ENCODE measurements at places on chromosomes 4 and X.
A peak's percentile ranks its signal among the peaks of the same experiment; 100 is the strongest.

- peak; percentile 94 for DNase-seq
These were observed at the start of the genes PQBP1 and TIMM17B for GRCh38 chrX:48897625-48898306. TSS of gene PQBP1 (plus strand) at chrX:48897930. CDS start at chrX:48898510, 580 bp downstream. TSS of gene TIMM17B (minus strand) at chrX:48897768. CDS start at chrX:48897749, 19 bp downstream.

- no peak for DNase-seq
These were observed 183.5 kb upstream of the FSTL5 start for GRCh38 chr4:162347156-162347841.

DNA sequence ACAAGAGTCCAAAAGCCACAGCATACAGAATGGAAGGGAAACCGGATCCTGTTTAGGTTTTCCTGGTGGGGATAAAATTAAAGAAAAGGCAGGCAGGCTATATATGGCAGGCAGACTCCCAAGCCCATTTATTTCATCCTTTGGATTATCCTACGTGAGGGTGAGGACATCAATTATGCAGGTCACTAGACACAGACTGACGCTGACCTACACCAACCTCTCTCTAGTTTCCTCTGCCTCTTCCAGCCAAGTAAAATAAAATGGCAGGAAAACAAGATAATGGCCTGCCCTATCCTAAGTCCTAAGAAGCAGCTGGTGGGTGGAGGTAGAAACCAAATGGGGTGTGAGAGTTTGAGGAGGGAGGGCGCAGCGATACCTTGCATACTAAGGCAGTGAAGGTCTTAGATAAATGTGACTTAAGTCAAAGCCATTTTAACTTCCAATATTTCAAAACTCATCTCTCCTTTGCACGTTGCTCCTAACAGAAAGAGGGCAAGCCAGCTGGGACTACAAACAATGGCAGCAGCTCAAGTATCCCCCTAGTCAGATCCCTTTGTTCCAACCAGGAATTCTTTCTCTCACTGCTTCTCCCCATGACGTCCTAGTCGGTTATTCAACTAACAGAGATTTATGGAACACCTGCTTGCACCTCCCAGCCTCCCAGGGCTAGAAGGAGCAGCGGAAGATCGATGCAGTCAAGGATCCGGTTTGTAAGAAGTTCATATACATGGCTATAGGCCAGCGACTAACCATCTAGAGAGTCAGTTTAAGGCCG is 72.8 kb downstream of the IRF2 start:
- DNase-seq, result no peak

GRCh38 chrX:16089086-16089485 is 34.3 kb upstream of the GRPR start:
- no peak for DNase-seq

DNA sequence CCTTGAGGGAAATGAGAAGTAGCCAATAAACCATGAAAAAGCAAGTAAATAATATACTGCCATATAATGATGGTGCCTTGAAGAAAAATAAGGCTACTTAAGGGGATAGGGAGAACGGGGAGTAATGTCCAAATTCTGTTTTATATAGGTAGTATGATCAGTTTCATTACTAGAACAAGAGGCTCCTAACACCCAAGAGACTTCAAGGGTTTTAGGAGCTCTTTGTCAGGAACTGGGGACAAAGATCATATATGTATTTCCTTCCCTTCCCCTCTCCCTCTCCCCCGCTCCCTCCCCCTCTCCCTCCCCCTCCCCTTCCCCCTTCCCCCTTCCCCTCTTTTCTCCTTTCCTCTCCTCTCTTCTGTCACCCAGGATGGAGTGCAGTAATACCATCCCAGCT is 127.3 kb downstream of the PTPN13 start:
- DNase-seq, result no peak

GRCh38 chrX:45524296-45524695 is 323.6 kb upstream of the DIPK2B start:
- peak; percentile 39 for DNase-seq

DNA sequence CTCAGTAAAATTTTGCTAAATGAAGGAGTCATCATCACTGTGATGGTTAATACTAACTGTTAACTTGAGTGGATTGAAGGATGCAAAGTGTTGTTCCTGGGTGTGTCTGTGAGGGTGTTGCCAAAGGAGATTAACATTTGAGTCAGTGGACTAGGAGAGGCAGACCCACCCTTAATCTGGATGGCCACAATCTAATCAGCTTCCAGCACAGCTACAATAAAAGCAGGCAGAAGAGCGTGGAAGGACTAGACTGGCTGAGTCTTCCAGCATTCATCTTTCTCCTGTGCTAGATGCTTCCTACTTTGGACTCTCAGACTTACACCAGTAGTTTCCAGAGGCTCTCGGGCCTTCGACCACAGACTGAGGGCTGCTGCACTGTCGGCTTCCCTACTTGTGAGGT is 21.3 kb upstream of the WDR44 start:
- DNase-seq, result no peak

- DNase-seq, result no peak
These were observed 13.0 kb upstream of the KDR start for GRCh38 chr4:55138367-55138766.

DNA sequence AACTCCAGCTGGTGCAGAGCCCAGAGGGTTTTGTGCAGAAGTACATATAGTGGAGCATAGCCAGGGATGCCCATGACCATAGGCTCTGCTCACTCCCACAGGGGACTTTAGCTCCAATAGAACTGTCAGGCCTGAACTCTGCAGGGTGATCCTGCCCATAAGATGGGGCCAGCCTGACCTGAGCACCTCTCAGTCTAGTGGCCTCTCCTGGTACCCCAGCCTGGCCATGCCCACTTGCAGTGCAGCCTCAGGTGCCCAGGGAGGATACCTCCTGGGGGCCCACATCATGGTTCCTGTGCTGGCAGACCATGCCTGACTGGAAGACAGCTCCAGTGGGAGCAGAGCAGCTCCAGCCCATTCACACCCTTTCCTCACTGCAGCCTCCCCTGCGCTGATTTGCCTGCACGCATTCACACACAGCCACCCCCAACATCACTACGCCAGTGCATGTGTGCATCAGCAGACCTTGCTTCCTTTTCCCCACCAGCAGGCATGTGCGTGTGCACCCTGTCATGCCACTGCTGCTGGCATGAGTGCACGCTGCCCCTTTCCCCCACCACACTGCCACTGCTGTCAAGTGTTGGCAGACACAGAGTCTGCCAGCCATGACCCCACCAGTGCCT is 53.0 kb upstream of the MMAA start:
- DNase-seq, result no peak

DNA sequence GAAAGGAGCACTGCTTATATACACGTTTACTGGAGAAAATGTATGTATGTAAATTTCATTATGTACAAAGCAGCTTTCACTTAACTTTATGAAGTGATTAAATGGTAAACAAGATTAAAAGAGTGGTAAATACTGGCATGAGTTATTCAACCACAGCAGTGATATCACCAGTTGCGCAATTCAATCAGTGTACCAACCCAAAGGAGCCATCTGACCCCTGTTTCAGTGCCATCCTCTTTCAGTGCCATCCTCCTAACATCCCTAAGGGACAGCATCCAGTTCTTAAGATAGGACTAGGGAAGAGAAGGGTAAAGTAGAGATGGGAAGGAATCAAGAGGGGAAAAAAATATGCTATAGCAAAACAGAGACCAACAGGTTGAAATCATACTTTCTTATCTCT is 16.2 kb downstream of the HPF1 start:
- peak; percentile 14 for DNase-seq

GRCh38 chrX:104168127-104168526 is 1.9 kb downstream of the FAM199X start:
- DNase-seq, result no peak

- DNase-seq, result no peak
These were observed 54.7 kb upstream of the ADRA2C start for GRCh38 chr4:3711183-3712111.

- DNase-seq, result peak; percentile 57
These were observed 114.4 kb downstream of the WDFY3 start for GRCh38 chr4:84852081-84852480.

- no peak for DNase-seq
These were observed 125.1 kb upstream of the STX18 start for GRCh38 chr4:4666693-4667621.

DNA sequence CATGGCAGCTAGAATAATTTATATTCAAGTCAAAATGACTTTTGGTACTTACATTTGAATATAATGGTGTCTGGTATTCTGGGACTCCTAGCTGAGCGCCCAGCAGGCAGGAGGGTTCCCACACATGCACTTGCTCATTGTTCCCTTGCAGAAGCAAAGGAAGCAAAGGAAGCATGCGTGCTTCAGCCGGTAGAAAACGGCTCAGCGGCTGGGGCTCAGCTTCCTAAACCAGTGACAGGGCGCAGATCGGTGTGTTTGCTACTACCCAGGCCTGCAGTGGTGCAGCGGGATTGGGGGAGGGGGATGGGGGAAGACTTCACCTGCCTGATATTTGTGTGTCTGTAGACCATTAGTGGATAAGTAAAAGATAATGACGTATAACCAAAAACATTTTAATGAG is 978.3 kb upstream of the TENM3 start:
- no peak for DNase-seq

DNA sequence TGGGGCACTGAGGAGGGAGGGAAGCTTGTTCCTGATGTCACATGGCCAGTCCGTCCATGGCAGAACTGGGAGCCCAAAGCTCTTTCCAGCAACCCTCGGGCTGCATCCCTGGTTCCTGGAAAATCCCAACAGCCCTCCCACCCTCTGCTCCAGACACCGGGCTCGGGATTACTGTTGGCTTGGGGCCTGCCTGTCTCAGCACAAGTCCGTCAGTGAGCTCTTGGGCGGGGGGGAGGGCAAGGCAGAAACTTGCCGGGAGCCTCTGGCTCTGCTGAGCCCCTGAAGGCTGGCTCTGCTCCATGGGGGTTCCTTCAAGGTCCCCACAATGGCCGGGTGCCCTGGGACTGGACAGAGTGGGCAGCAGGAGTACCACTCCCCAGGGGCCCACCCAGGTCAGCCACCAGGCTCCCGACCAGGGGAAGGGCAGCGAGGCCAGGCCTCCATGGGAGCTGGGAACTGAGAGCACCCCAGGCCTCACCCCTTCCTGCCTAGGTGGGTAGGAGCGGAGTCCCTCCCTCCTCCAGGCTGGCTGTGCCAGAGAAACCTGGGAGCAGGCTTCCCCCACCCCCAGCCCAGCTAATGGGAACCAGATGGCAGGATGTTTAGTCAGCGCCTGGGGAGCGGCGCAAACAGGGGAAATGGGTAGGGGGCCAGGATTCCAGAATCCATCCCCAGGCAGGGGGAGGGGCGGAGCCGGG is 6.4 kb upstream of the HAUS7 start:
- DNase-seq, result no peak

DNA sequence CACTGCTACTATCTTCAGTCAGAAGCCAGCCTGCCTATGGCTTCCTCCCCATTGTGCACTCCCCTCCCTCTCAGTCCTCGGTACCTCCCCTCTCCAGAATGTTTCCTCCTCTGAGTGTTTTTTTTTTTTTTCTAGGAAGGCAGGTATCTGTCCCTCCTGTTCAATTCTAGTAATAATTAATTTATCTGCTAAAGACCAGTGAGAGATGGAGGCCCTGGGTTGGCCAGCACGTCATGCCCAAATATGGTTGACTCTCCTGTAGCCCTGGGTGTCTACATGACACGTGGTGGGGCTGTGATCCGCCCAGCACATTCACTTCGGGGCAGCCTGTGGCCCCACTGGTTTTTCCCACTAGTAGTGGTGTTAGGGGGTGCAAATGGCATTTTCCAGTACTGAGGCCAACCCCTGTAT is 1.8 kb downstream of the FLNA start:
- DNase-seq, result no peak

DNA sequence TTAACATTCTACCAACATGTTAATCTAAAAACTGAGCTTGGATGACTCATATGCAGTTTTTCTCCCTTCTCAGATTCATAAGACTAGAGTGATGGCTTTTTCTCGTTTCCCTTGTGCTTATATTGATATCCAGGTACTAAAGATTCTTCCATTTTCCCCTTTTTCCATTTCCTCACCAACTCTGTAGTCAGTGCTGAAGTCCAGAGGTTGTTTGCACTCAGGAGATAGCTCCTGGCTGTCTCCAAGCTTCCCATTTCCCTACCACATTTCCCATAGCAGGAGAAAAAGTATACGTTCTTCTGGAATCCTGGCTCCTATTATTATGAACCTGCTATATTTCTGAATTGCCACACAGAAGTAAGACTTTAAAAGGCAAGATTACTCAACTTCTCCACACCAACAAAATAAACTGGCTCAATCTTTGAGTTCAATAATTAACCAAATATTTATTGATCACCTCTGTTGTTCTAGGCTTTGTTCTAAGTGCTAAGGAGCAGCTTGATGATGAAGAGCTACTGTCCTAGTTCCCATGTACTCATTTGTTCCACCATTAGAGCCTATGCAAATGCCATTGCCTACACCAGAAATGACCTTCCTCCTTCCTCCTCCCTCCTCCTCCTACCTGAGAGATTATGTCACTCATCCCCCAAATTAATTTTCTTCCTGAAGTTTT is 454.4 kb upstream of the RPS6KA3 start:
- no peak for DNase-seq

DNA sequence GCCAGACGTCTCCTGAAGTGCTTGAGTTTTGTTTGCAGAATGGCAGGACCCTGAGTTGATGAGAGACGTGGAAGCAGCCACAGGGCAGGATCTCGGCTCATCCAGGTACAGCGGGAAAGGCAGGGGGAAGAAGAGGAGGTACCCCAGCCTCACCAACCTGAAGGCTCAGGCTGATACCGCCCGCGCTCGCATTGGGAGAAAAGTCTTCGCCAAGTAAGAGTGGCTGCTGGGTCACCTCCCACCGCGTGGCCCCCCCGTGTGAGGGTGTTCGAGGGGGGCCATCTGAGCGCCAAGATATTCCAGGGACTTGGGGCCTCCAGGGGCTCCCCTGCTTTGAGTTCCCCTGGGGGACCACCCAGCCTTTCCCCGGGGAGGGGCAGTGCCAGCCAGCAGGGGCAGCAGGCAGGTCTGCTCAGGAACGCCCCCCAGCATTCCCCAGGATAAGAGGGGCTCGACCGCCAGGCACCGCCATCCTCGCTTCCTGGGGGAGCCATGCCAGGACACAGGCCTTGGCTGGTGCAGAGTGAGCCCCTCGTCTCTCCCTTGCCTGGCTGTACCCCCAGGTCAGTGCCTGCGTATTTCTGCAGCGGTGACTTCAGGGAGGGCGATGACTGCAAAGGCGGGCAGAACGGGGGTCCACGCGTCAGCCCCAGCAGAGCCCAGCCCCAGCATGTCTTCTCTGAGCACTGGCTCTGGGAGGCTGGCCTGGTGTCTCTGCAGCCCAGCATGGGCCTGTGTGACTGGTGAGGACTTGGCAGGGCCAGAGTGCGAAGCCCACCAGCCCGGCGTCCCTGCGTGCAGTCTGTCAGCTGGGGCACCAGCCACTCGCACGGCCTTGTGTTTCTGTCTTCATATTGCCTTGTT is 22.3 kb downstream of the NKX1-1 start:
- DNase-seq, result no peak

DNA sequence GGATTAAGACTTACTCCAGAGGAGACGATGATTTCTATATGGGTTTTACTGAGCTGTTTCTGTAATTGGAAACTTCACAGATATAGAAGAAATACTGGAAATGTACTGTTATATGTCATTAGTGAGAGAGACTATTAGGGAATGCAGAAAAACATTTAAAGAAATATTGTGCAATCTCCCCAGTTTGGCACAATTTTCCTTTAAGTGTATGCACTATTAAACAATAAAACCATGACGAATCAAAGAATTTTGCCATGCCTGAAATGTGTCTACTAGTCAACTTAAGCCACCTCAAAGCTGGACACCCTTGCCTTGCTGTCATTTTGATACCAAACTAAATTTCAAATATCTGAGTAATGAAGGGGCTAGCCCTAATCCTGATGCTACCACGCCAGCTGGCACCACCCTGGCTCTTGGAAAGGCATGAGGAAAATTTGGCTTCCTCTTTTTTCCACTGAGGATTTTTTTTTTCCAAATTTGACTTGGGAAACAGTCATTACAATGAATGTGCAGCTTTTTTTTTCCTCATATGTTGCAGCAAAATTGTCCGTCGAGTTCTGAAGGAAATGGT is 36.1 kb downstream of the MTTP start:
- DNase-seq, result no peak

Data from mammary epithelial cell (primary cell).